ENCODE measurements at places on chromosomes 11 and 22.

DNA sequence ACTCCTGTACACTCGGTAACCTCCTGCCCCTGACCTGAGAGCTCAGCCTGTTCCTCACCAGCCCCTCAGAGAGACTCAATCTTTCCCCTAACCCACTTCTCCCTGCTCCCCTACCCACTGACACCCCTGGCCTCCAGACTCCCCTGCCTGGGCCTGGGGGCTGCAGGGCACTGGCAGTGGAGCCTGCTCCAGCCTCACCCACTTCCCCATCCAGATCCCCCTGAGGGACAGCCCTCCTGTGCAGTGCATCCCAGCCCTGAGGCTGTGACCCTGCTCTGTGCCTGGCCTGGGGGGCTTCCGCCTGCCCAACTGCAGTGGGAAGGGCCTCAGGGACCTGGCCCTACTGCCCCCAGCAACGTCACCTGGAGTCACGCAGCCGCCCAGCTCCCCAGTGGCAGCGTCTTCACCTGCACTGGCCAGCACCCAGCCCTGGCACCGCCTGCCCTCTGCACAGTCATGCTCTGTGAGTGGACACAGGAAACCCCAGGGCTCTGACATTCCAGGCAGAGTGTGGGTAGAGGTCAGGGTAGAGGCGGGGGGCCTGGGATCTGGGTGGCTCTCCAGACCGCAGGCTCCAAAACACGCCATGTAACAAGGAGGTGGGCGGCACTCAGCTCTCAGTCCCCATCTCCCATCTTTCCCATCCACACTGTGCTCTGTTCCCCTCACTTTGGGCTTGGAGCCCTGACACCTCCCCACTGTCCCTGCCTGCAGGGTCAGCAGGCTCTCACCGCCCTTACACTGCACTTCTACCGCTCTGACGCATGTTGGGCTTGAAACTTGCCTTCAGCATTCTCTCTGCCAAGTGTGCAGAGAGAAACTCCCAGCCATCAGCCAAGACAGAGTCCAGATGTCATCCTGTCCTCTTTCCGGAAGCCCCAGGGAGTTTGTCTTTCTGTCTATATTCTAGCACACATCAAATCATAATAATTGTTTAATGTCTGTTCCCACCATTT is 5.1 kb downstream of the VSIG10L2 start:
- DNase-seq = no peak

DNA sequence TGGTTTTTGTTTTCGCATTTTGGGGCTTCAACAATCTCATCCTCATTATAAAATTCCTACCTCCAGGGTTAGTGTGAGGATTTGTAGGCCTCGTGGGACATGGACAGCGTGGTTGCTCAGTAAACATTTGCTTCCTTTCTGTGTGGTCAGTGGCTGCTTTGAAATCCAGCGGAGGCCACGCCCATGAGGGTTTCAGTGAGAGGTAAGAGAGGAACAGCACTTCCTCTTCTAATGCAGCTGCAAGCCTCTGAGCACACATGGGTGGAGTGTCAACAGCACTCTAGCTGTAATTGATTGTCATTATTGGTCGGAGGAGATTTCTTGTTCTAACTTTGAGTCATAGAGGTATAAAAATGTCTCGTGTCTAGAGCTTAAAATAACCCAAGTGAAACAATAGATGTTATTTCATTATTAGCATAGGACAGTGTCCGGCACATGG is 6.0 kb upstream of the ARHGAP42 start:
- DNase-seq = no peak

DNA sequence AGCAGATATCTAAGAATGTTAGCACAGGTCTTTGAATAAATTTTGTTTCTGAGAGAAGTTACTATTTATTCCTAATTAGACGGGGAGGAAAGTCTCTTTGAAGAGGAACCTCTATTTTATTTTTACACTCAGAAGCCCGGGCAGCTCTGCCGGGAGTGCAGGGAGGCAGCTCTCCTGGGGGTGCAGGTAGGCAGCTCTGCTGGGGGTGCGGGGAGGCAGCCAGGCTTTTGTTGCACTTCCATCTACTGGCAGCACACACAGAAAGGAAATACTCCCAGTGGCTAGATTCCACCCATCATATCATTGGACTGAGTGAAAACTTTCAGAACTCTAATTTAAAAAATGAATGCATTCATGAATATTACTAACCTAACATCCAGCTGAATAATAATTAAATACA is 24.6 kb downstream of the OR10A6 start:
- DNase-seq = no peak

- DNase-seq = no peak
Observed at GRCh38 chr11:77127920-77128691, at the start of gene MYO7A. MYO7A (plus strand) TSS chr11:77128246; CDS start chr11:77130635, 2,389 bp downstream.

DNA sequence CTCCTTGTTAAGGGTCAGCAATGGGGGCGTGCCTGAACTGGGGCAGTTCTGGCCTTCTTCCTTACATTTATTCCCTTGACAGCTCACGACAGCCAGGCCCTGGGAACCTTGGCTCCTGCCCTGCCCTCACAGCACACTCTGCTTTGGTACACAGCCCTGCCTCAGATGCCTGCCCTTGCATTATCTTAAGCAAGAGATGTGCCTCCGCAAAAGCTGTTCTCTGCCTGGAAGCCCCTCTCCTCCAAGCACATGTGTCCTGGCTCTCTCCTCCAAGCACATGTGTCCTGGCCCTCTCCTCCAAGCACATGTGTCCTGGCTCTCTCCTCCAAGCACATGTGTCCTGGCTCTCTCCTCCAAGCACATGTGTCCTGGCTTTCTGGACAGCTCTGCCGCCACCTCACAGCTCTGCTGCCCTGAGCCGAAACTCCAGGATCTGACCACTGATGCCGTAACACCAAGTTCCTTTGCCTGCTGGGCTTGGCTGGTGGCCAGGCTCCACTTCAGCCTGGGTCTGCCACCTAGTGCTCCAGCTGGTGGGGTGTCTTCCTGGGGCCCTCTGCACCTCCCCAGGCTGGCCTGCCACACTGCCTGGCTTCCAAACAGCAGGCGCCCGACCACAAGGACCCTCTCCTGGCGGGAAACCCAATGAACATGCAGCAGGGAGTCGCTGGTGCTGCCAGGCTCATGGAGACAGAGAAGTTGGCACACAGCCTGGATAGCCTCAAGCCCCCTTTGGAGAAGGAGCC is 53.0 kb downstream of the SCUBE1 start:
- DNase-seq = no peak

DNA sequence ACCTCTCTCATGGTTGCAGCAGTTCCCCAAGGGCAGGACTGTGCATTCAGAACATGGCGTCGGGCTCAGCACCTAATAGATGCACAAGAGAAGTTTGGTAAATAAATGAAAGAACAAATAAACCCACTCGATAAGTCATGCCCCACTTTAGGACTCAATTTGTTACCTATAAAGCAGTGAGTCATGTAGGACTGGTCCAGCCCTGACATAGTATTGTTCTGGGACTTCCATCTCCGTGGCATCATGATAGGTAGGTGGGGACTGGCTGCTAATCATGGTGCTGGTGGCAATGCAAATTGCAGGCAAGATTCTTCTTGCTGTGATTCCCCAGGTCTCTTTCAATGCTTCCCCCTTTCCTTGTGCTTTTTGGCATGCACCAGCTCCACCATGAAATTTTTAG is 118.2 kb upstream of the CSNK2A3 start:
- no peak for DNase-seq

DNA sequence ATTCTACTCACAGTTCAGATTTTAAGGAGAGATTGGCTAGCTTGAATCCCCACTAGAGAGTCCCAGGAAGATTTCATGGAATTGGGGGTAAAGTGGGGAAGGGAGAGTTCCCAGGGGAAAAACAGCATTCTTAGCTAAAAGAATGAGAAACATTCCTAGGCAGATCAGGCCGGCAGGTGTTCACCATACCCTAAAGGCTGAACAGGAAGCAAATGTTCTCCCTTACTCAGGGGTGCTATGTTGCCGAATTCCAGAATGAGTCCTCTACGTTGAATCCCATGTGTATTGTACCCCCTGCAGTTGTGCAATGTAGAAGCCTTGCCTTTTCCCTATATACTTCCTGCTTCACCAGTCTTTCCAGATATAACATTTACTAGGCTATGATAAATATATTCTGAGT is 135.2 kb upstream of the NCAM1 start:
- no peak for DNase-seq

DNA sequence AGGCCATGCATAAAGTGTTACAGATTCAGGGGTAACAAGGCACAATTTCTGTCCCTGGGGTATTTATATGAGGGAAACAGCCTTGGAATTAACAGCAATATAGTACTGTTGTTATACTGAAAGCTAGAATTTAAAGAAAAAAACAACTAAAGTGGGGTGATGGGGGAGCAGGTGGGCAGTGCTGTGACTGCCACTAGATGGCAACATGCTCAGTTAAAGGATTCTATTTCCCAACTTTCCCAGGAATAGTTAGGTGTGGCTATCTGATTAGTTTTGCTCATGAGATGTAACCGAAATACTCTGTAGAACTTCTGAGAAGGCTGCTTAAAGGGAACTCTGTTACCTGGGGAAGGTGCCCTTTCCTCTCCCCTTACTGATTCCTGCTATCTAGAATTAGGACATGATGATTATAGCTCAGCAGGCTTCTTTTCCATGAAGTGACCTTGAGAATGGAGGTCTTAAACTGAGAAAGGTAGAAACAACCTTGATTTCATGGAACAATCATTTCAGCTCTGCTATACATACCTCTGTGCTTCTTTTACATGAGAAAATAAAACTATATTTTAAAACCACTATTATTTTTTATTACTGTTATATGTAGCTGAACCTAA is 102.6 kb downstream of the RELT start:
- no peak for DNase-seq

GRCh38 chr11:36088266-36088972 is 144.6 kb downstream of the LDLRAD3 start:
- DNase-seq = no peak

GRCh38 chr22:45499746-45500145 is 2.9 kb upstream of the FBLN1 start:
- no peak for DNase-seq

- DNase-seq = no peak
Observed at GRCh38 chr11:14346303-14346955, 12.6 kb downstream of the RRAS2 start.

DNA sequence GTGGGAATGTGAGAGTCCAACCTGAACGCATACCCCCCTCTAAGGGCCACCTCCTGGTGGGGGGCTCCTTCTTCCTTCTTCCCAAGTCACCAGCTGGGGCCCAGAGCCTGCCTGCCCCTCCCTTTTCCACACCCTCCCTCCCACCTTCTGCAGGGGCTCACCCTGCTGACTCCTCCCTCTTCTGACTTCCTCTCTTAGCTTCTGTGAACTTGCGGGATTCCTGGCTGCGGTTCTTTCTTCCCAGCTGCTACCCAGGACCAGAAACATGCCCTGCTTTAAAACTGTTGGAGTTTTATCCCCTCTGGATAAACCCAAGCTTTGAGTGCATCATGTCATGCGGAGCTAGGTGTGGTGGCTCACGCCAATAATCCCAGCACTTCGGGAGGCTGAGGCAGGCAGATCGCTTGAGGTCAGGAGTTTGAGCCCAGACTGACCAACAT is 10.2 kb downstream of the LRRC74B start:
- DNase-seq = no peak

DNA sequence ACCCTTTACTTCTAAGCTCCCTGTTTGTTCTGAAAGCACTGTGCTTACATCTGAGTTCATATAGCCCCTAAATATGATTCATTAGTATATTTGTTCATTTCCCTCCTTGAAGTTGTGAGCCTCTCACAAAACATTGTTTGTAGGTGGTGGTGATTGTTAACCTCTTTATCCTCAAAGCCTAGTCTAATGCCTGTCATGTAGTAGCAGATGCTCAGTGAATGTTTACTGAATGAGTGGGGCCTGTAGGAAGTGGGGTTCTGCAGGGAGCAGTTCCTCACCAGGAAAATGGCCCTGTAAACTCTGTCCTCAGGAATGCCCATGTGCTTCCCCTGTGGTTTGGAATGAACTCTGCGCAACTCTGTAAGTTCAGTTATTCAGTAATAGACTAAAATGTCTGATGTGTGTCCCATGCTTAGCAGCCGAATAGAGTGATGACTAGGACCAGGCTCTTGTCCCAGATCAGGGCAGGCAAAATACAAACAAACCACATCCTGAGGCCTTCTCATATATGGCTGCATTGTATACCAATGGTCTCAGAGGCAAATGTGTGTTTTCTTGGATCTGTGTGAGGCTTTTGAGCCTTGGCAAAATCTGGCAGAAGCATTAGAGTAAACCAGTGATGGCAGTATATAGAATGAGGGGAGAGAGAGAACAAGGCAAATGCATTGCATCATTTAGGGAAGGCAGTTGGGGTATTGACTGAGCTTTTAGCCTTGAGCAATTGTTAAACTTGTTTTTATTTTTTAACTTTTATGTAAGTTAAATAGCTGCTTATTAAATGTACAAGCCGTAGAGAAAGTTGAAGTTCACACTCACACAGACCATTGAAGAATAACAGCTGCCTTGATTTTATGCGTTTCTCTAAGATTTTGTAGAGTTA is 91.4 kb upstream of the BIRC3 start:
- no peak for DNase-seq

All from stimulated activated CD4-positive, alpha-beta T cell treated with anti-CD3 and anti-CD28 coated beads, Interleukin-4, amount 100 ng/mL, for 24 hours (primary cell).